ENCODE measurements at places on chromosomes 4 and X.

GRCh38 chr4:145769450-145770037 lies 89.6 kb downstream of the C4orf51 start:
- no peak for DNase-seq

- DNase-seq: no peak
These were observed 10.9 kb downstream of the SMARCA1 start for GRCh38 chrX:129512409-129512808.

GRCh38 chr4:33931026-33931425 lies 2313.3 kb downstream of the ARAP2 start:
- DNase-seq: no peak

DNA sequence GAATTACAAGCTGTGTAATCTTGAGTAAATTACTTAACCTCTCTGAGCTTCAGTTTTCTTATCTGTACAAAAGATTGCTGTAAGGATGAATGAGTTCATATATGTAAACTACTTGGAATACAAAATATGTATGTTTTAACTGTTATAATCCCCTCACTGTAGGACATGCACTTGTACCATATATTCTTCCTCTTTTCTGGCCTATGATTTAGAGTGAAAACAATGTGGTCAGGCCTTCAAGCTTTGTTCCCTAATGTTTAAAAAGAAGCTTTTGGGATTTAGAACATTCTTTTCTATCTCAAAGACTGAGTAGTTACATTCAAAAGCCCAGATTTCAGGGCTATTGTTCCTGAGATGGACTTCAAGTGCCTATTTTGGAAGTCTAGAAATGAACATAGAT lies 26.7 kb upstream of the GPRIN3 start:
- DNase-seq: no peak

DNA sequence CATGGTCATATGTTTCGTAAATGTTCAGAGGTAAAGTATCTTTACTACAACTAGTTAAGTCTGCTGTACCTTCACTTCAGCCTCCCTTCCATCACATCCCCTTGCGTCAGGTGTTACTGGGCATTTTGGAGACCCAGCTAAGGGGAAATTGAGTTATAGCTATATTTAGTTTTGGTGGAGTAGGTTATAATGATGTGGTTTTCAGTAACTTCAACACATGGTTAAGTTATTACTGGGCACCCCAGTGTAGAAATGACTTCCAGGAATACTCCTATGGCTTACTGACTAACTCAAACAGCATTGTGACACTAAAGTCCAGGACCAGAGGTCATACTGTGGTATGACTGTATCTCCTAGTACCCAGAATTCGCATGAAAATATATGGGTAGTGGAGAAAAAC lies 23.4 kb upstream of the ACSL1 start:
- no peak for DNase-seq

- DNase-seq: no peak
These were observed 21.3 kb downstream of the WFS1 start for GRCh38 chr4:6290769-6291547.

DNA sequence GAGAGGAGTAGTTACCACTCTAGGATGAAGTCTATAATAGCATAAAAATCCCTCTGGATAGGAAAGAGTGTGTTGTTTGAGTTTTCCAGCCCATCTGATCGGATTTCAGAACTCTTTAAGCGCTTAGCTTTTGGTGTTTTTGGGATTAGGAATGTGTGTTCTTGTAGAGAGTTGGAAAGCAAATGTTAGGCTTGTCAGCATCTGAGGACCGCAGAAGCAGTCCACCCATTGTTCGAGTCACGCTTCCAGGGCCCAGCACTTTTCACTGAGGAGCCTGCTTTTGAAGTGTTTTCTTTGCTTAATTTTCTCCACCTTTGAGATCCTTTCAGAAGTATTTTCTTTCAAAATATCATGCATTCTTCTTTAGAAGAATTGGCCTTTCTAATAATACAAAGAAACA lies 306.2 kb downstream of the TENM3 start:
- DNase-seq: no peak

- no peak for DNase-seq
These were observed 118.9 kb downstream of the KLHL4 start for GRCh38 chrX:87636533-87636932.

DNA sequence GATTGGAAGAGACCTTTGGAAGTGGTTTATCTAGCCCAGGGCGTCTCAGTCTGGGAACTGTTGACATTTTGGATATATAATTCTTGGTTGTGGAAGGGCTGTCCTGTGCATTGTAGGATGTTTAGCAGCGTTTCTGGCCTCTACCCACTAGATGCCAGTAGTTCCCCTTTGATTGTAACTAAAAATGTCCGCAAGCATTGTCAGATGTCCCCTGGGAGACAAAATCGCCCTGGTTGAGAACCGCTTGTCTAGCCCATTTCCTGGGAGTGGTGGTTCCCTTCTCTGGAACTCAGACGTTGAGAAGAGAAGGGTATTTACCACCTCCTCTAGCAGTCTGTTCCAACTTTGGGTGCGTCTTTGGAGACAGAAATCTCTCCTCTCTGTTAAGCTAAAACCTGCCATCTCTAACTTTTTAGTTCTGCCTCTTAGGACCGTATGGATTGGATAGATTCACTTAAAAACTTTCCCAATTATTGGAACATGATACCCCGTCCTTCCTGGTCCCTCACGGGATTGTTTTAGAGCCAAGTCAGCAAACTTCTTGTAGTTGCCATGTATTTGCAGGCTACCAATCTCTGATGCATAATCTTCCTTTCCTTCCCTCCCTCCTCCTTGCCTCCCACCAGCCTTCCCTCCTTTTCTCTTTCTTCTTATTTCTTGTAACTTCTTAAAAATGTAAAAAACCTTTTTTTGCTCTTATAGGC lies 13.9 kb downstream of the TMEM165 start:
- no peak for DNase-seq

DNA sequence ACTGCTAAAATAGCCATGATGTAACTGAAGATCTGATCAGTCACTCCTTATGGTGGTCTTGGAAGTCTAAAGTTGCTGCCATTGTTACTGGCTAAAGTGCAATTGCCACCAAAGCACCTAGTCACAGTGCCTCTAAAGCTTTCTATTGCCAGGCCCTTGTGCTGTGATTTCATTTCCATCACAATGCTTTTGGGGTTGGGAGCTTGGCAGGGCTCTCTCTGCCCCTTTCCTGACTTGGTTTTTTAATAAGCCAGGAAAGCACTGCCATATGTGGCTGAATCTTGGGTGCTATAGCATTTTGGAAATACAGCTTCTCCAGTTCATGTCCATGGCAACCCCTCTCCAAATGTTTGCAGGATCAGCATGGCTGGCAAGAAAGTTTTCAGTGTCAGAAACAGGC lies 1712.4 kb upstream of the TENM3 start:
- DNase-seq: no peak

GRCh38 chr4:180558427-180558826 lies 1684.8 kb upstream of the TENM3 start:
- no peak for DNase-seq

DNA sequence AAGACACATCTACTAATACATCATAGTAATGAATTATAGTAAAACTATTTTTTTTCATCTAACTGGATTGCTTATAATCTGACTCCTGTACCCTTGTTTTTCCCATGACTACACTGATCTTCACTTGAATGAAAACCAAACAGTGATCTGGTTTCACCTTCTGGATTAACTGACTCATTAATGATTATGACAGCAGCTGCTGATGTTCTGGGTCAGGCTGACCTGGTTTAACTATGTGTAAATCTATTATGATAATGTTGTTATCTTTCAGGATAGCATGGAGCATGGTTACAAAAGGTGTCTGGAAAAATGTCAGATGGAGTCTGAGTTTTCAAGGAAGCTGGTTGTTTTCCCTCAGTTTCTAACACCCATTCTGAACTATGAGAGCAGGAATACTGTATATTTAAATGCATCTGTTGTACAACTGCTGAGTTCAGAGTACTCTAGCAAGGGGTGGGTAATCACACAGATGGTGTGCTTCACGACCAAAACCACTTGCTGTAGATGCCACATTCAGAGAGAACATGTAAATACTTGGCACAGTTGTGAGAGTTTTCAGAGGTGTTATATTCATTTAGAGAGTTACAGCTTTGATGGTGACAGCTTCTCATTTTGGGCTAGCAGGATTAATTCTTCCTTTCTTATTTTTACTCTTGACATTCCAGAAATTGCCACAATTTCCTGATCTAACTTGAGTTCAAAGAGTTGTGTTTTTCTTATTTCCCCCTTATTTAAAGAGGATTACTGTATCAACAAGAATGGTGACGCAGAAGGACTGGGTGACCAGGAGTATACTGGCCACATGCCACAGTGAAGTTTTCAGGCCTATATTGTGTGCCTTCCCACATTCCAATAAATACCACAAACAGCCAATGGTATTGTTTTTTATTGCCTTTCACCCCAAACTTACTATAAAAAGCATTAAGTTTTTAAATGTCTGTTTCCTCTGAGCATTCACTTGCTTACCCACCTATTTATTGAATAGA lies 249.7 kb upstream of the TET2 start:
- no peak for DNase-seq

GRCh38 chrX:20519146-20519545 lies 252.4 kb upstream of the RPS6KA3 start:
- DNase-seq: no peak

DNA sequence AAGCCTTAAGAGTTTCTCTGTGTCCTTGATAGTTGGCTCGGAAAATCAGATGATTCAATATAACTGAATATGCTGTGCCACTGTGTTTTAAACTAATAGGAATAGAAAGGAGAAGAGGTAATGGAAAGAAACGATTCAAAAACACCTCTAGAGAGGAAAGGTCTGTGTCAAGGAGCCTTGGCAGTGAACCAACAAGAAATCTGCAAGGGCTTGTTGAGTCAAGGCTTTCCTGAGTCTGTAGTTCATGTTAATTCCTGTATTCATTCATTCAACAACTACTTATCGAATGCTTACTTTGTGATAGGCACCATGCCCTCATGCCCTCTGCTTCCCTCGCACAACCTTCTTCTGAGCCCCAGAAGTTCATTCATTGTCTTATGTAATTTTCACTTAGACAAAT lies 336.0 kb downstream of the PDHA2 start:
- no peak for DNase-seq

DNA sequence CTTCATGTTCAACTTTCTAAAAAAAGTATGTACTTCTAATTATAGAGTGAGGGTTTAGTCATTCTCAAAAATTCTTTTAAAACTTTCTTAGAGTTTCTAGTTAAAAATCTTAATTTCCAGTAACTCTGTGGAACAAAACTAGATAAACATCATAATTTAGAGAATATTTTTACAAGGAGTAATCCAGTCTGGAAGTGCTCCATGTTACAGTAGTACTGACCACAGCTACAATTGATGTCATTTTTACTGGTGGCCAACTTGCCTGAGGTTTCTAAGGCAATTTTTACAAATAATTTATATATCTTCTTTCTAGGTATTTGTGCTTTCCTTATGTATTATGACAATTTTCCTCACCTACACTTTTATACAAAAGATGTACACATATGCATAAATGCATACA lies 490.4 kb downstream of the CENPC start:
- DNase-seq: no peak

DNA sequence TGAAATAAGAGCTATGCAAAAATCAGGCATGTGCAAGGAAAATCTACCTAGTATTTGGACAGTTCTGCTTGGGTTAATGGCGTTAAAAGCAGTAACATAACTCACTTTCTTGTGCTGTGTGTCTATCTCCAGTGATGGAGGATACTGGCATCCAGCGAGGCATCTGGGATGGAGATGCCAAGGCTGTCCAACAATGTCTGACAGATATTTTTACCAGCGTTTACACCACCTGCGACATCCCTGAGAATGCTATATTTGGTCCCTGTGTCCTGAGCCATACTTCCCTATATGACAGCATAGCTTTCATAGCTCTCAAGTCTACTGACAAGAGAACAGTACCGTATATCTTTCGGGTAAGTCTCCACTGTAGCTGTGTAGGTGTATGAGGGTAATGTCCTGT lies 2.6 kb downstream of the PRDM8 start:
- DNase-seq: no peak

DNA sequence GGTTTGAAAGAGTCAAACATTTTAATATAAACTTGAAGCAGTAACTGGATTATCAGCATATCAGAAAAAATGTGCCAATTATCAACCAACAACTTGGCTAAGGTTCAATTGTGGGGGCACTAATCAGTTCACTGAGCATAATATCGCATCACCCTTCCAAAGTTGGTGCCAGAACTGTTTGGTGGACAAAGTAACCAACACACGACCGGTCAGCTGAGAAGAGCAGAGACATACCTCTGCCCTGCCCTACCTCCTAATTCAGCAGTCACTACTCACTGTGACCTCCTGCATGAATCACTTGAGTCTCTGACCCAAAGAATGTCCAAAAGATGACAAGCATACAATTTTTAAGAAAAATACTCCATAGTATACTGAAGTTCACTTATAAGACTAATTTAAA lies 53.2 kb downstream of the TSPAN5 start:
- DNase-seq: no peak

DNA sequence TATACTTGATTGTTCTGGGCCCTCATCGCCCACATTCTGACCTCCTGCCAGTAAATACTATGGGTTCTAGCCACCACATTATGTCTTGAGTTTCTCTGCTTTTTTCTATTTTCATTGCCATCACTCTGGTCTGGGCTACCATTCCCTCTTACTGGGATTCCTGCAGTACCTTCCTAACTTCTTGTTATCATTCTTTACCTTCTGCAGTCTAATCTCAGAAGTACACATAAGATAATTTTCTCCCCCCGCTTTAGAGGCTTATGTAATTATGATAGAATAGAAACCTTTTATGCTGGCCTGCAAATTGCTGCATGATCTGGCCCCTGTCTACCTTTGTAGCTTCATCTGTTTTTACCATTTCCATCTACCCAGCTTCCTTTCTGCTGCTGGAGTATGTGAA lies 19.2 kb downstream of the STIM2 start:
- DNase-seq: no peak

- DNase-seq: no peak
These were observed 48.3 kb downstream of the CD99L2 start for GRCh38 chrX:150849996-150850720.

- DNase-seq: no peak
These were observed 230.9 kb downstream of the SOX3 start for GRCh38 chrX:140273921-140274320.

GRCh38 chr4:93730251-93730650 lies 98.3 kb upstream of the ATOH1 start:
- no peak for DNase-seq

GRCh38 chr4:185730849-185731608 lies 81.0 kb downstream of the SORBS2 start:
- DNase-seq: no peak

- DNase-seq: no peak
These were observed 82.8 kb downstream of the NAT8L start for GRCh38 chr4:2141762-2142451.

GRCh38 chrX:15877380-15877779 lies 22.8 kb upstream of the AP1S2 start:
- no peak for DNase-seq

- peak; percentile 90 for DNase-seq
These were observed at the start of gene RBM47 for GRCh38 chr4:40629401-40630334. TSS of gene RBM47 (minus strand) at chr4:40629864. CDS start at chr4:40438893, 190,971 bp downstream.

GRCh38 chr4:37219242-37219641 lies 25.3 kb upstream of the NWD2 start:
- DNase-seq: no peak

Measured in posterior vena cava (tissue), 2 donors.